ENCODE measurements at places on chromosomes 2 and 18. TPM values are rescaled to one million over a fixed set of nuclear protein-coding genes. Genes with fewer than 3 reads are reported as not detected.

GRCh38 chr2:10373931-10374330, 71.2 kb downstream of the HPCAL1 start:
- no peak for DNase-seq

DNA sequence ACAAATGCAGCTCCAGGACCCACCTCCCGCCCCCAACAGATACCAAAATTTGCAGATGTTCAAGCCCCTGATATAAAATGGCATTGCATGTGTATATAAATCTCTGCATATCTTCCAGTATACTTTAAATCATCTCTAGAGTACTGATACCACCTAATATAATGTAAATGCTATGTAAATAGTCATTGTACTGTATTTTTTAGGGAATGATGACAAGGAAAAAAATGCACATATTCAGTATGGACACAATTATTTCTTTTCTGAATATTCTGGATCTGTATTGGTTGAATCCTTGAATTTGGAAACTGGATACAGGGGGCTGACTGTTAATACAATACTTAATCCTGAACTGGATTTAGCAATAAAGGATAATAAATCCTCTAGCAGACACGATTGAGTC, 67.7 kb downstream of the FRZB start:
- no peak for DNase-seq

GRCh38 chr2:168241208-168241607, 6.2 kb downstream of the STK39 start:
- no peak for DNase-seq

GRCh38 chr2:189865826-189866225, 81.6 kb downstream of the PMS1 start:
- no peak for DNase-seq

DNA sequence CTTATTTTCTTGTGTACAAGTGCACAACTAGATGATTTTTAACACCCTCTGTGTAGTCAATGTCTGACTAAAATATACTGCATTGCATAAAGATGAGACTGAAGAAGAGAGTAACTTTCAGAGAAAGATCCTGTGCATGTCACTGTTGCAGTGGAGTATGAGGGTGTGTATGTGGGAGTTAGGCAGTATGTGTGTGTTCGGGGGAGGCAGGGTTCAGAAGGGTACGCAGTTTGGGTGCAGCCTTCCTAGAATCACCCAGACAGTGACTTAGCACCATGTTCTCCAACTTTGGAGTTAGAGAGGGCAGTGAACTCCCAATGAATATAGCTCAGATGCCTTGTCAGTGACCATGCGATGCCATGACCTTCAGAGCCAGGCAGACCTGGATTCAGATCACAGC, 84.6 kb downstream of the LRATD1 start:
- DNase-seq, result no peak

- no peak for DNase-seq
These were observed 26.6 kb downstream of the TWIST2 start for GRCh38 chr2:238874330-238875050.

- DNase-seq, result no peak
These were observed 1.1 kb downstream of the MAP2 start for GRCh38 chr2:209424781-209425470.

DNA sequence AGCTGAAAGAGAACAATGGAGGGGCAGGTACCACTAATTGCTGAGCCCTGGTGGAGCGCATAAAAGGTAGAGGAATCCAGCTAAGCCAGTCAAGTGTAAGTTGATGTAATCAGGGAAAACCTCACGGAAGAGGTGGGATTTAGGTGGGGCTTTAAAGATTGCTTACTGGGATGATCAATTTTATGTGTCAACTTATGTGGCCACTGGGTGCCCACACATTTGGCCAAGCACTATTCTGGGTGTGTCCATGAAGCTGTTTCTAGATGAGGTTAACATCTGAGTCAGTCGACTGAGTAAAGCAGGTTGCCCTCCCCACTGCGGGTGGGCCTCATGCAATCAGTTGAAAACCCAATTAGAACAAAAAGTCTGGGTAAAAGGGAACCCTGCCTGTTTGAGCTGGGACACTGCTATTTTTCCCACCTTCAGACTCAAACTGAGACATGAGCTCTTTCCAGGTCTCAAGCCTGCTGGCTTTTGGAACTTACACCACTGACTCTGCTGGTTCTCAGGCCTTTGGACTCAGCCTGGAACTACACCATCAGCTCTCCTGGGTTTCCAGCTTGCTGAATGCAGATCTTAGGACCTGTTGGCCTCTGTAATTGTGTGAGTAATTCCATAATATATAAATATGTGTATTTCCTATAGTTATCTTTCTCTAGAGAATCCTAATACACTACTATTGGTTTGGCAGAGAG, 67.3 kb downstream of the MYO5B start:
- no peak for DNase-seq

- DNase-seq, result no peak
These were observed 84.6 kb downstream of the EIF2AK3 start for GRCh38 chr2:88542668-88543067.

- DNase-seq, result peak; percentile 46
These were observed 65.4 kb upstream of the ACAA2 start for GRCh38 chr18:49878567-49879270.

GRCh38 chr2:35831385-35831784, 524.2 kb upstream of the CRIM1 start:
- DNase-seq, result no peak

DNA sequence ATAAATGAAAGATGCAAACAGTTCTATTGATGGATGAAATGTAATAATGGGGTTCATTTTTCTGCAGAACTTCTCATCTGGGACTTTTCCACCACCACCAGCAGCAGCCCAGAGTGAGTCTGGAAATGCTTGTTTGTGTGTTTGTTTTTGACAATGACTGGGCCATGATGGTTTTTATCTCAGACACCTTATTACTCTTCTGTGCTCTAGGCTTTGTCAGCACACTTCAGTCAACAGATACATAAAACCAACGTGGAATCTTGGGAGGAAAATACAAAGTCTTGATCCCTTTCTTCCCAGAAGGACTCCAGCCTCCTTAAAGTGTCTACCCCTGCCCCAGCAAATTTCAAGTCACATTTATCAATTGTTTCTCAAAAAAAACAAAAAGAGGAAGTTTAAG, 134.0 kb downstream of the MREG start:
- DNase-seq, result no peak

- DNase-seq, result no peak
These were observed 140.6 kb downstream of the PID1 start for GRCh38 chr2:229130522-229130921.

DNA sequence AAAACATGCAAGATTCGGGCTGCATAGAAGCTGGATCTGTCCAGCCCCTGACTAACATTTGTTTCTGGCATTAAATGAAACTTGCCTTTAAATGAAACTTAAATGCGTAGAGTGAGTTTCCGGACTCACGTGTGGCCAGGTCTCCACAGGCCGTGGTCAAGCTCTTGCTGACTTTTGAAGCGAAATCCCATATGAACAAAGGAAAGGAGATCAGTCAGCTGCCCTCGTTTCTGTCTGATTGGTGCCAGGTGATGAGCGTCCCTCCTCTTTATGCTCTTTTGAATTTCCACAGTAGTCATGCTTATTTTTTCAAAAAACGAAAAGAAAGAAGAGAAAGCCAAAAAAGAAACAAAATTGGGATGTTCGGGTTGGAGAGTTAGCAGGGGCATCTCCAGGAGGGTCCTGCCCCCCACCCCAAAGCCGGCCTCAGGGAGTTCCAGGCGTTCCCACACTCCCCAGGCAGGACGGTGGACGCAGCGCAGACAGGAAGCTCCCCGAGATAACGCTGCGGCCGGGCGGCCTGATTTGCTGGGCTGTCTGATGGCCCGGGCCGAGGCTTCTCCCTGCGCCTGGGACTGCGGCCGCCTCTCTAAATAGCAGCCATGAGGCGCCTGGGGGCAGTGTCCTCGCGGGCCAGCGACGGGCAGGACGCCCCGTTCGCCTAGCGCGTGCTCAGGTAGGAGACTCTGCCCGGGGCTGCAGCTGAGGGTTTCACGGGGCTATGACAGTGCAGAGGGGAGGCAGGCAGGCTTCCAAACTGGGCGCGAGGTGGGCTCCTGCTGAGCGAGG, at the start of gene COLEC11:
COLEC11 (plus strand) TSS at position 620 of the 789 bp plus-strand sequence. CDS start 9,229 bp downstream, outside the sequence.
- no peak for DNase-seq

- peak; percentile 80 for DNase-seq
These were observed 8.8 kb downstream of the GKN2 start for GRCh38 chr2:68943581-68944568.

- no peak for DNase-seq
These were observed 357.7 kb upstream of the SMIM21 start for GRCh38 chr18:75785206-75785605.

GRCh38 chr2:43841949-43842865, 3.4 kb downstream of the ABCG8 start:
- no peak for DNase-seq

- DNase-seq, result no peak
These were observed 25.6 kb downstream of the CYTIP start for GRCh38 chr2:157418239-157418641.

DNA sequence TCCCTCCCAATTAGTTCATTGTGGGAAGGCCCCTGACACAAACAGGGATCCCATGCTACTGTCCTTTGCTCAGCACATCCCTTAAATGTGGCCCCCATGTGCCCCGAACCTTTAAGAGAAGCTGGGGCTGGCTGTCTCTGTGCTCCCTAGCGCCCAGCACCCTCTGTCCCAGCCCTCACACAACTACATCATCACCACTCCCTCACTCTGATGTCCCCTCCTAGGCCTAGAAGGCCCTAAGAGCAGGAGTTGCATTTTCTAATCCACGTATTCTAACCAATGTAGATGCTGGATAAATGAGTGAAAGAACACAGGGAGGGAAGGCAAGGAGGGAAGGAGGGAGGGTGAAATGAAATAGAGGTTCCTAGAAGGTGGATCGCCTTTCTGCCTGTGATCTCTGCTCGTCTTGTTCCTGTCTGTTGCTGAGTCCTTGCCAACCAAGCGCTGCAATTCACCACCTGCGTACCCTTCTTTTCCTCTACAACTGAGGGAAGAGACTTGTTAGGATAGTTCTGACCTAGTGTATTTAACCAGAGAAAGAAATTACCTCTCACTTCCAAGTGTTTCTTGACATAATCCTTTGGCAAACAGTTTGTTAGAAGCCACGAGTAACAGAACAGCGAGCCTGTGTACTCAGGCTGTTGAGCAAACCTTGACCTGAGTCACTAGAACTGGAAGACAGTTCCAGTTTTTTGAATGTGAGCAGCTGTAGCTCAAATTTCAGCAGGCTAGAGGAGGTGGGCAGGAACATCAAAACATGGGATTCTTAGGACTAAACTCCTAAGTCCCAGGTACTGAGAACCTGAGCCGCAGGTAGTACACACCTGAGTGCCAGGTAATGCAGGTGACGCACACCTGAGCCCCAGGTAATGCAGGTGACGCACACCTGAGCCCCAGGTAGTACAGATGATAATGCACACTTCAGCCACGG, 181.5 kb upstream of the ID2 start:
- DNase-seq, result no peak

DNA sequence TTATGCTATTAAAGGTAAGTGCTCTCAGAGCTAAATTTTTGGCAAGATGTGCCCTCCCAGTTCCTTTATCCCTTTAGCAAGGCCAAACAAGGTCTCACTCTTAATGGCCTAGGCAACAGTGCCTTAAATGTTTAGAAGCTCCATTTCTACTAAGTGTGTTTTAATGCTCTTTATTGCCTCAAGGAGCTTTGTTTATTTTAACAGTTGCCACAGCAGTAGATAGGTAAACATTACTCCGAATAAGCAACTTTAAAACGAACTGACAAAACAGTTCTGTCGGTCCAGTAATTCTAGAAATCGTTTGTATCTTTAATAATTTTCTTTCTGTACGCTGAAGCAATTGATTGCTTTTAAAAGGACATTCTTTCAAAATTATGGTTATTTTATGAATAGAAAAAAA, 74.5 kb downstream of the PIEZO2 start:
- no peak for DNase-seq

DNA sequence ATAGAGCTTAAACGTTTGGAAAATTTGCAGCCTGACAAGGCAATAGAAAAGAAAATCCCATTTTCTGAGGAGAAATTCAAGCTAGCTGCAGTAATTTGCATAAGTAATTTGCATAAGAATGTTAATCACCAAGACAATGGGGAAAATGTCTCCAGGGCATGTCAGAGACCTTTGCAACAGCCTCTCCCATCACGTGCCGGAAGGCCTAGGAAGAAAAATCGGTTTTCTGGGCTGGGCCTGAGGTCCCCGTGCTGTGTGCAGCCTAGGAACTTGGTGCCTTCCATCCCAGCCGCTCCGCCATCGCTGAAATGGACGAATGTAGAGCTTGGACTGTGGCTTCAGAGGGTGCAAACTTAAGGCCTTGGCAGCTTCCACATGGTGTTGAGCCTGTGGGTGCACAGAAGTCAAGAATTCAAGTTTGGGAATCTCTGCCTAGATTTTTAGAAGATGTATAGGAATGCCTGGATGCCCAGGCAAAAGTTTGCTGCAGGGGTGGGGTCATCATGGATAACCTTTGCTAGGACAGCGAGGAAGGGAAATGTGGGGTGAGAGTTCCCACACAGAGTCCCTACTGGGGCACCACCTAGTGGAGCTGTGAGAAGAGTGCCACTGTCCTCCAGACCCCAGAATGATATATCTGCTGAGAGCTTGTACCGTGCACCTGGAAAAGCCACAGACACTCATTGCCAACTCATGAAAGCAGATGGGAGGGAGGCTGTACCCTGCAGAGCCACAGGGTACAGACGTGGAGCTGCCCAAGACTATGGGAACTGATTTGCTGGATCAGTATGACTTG, 164.6 kb downstream of the GULP1 start:
- no peak for DNase-seq

GRCh38 chr2:58976375-58977071, 735.4 kb upstream of the FANCL start:
- DNase-seq, result no peak

GRCh38 chr2:59921743-59922142, 631.7 kb downstream of the BCL11A start:
- DNase-seq, result no peak

- no peak for DNase-seq
These were observed 2.0 kb upstream of the UBE2F start for GRCh38 chr2:237964578-237965404.

Gene LONRF2
- total RNA-seq, result 7.6 TPM

Gene ATF2
- 84.8 TPM for total RNA-seq

Gene C2orf80
- total RNA-seq, result not detected

Gene THSD7B
- total RNA-seq, result not detected

Gene ABCA12
- total RNA-seq, result not detected

Gene SDC1
- 0.32 TPM for total RNA-seq

Gene SUPT7L
- 6.1 TPM for total RNA-seq

Gene ZNF519
- not detected for total RNA-seq

Gene ERLEC1
- total RNA-seq, result 150 TPM

Gene CCDC68
- total RNA-seq, result 15.8 TPM

Gene C2orf81
- 10.3 TPM for total RNA-seq

Gene GPR75
- 0.21 TPM for total RNA-seq

Gene AFF3
- 7.1 TPM for total RNA-seq

Gene GREB1
- total RNA-seq, result 5.9 TPM

Gene SFT2D3
- total RNA-seq, result 8.3 TPM

Gene STAT4
- 0.85 TPM for total RNA-seq

Gene TUBA3E
- total RNA-seq, result not detected

All from ascending aorta (tissue), 2 donors.